ENCODE measurements at places on chromosomes 11 and 22. TPM values are rescaled to one million over a fixed set of nuclear protein-coding genes. Genes with fewer than 3 reads are reported as not detected.

GRCh38 chr22:40635940-40636379 is 559 bp downstream of the MRTFA start:
- no peak for DNase-seq

GRCh38 chr11:65316227-65317024 is 1.8 kb downstream of the CDC42EP2 start:
- DNase-seq = no peak

- no peak for DNase-seq
Measured at GRCh38 chr22:24141586-24141985, 39.7 kb upstream of the SUSD2 start.

DNA sequence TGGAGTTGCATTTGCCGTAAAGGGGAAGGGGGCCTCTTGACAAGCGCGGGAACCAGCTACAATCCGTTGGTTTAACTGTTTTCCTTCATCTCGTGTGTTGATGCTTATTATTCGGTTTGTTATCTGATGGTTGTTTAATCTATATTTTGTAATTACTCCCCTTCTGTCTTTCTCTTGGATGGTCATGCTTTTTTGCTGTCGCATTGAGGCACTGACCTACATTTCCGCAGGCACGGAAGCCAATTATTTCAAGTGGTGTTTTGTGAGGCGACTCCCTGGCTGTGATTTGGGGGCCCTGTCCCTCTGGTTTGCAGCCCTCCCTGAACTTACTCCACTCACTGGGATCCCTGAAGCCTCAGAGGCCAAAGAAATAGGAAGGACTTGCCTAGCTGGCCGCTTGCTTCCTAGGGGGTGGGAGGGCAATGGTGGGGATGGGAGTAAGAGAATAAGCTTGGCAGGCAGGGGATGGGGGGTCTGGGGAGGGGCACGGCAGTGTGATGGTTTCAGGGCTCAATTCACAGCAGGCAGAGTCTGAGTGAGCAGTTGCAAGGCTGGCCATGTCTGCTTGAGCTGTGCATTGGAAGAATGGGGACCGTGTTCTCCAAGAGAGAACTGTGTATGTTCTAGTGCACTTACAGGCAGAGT is 165.8 kb upstream of the B3GAT1 start:
- no peak for DNase-seq

GRCh38 chr11:59247531-59248227 is 35.0 kb upstream of the MPEG1 start:
- DNase-seq = no peak

GRCh38 chr11:62443390-62444235 is 24.8 kb downstream of the SCGB1A1 start:
- no peak for DNase-seq

DNA sequence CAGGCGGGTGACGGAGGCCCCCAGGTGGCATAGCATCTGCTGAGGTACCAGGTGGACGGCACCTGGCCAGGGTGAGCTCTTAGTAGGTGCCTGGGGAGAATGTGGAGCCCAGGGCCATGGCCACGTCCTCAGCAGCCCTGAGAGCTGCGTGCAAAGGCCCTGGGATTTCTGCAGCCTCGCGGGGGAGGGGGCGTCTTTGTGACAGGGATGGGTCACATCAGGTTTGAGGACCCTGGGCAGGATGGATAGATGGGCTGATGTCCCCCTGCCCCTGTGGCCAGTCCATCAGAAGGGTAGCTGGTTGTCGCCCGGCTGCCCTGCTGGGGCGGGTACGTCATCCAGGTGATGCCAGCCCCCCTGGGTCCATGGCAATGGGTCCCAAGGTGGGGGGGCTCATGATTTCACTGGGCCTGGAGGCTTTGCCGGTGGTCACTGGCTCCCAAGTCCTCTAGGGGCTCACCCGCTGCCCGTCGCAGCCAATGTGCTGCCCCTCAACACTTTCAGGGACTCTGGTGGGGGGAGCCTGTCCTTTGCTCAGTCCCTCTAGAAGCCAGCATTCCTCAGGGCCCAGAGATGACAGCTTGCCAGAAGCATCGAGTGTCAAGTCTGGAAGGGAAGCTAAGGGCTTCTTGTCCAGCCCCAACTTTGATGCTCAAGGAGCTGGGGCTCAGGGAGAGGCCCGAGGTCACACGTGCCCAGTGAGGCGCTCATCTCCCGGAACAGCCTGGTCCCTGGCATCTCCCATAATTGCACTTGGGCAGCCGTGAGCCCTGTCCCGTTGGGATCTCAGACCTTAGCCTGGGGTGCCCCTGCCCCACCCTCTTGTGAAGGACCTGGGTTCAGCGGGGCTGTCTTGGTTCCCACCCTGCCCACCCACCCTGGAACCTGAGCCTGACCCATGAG is 777 bp downstream of the TBX10 start:
- no peak for DNase-seq

Gene ZBTB16
- polyA plus RNA-seq = 2.0 TPM
